Stimulated activated CD8-positive, alpha-beta memory T cell treated with anti-CD3 and anti-CD28 coated beads, Interleukin-7, amount 100 ng/mL, for 1 hour (primary cell): ENCODE measurements at places on chromosomes 7 and 10.

DNA sequence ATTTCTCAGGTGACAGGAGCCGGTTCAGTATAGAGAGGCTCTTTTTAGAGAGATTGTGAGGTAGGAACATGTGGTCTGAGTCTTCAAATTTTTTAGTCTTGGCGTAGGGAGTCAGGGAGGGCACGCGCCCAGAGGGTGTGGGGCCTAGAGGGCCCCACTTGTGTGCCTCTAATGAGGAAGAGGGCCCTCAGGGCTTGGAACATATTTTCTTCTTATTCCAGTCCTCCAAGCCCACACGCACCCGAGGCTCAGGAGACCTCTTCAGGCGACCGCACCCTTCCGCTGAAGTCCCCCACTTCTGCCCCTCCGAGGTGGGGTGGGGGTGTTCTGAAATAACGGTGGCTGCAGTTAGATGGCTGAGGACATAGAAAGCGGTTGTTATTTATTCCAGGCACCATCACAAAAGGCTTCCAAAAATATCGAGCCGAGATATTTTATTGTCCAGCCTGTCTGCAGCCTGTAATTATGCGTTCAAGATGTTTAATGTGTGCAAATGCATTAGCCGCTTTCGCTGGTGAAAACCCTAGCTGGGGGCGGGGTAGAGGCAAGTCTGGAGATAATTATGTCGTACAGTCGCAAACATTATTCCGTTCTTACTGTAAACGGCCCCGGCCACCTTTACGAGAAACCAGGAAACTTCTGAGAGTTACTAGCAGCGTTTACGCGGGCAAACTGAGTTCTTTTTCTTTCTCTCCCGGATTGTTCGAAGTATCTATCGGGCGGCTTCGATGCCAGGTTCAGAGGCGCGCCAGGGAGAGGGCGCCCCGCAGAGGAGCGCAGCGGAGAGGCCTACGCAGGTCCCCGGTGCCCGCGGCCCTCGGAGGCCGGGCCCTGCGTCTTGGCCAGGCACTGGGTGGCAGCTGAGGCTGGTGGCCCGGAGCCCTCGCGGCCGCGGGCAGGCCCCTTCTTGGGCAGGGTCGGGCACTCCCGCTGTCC lies 12.9 kb upstream of the HOXA13 start:
- no peak for DNase-seq

GRCh38 chr7:150400008-150400787 lies 21.1 kb downstream of the ZNF775 start:
- DNase-seq: no peak

- no peak for DNase-seq
Measured at GRCh38 chr7:45036796-45037195, 36.8 kb downstream of the CCM2 start.

DNA sequence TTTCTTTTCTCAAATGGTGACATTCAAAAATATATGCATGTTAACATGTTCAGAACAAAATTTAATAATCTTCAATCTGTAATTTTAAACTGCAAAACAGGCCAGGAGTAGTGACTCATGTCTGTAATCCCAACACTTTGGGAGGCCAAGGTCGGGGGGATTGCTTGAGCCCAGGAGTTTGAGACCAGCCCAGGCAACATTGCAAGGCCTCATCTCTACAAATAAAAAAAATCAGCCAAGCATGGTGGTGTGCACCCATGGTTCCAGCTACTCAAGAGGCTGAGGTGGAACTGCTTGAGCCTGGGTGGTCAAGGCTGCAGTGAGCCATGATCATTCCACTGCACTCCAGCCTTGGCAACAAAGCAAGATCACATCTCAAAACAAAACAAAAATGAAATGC lies 394.3 kb downstream of the PARD3 start:
- no peak for DNase-seq

DNA sequence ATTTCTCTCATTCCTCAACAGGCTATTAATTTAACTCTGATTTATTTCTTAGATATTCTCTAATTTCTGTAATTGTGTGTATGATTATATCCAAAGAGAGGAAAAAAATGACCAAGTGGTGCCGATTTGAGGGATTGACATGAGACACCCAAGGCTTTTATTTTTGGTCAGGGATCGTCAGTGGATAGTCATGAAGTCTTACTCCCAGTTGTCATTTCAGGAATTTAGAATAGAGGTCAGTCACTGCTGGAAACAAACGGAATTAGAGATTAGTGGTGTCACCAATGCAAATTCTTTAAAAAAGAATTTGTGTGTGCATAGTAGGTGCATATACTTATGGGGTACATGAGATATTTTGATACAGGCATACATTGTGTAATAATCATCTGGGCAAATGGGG lies 26.8 kb upstream of the AGR3 start:
- DNase-seq: no peak

DNA sequence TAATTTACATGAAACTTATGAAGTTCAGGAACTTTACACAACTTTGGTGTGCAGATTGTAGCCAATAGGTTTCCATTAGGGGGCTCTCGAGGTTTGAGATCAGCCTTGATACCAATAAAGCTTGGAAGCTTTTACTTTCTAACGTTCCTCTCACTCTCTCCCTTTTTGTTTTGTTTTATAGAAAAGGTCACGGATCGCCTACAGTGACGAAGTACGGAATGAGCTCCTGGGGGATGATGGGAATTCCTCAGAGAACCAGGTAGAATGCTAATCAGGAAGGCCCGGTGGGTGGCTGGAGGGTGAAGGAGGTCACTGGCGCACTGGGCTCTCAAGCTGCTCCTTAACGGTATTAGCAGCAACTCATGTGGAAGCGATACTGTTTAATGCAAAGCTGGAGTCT lies 79.9 kb downstream of the VTI1A start:
- DNase-seq: no peak

- DNase-seq: no peak
Measured at GRCh38 chr7:134515569-134516468, 11.5 kb upstream of the AKR1B10 start.

DNA sequence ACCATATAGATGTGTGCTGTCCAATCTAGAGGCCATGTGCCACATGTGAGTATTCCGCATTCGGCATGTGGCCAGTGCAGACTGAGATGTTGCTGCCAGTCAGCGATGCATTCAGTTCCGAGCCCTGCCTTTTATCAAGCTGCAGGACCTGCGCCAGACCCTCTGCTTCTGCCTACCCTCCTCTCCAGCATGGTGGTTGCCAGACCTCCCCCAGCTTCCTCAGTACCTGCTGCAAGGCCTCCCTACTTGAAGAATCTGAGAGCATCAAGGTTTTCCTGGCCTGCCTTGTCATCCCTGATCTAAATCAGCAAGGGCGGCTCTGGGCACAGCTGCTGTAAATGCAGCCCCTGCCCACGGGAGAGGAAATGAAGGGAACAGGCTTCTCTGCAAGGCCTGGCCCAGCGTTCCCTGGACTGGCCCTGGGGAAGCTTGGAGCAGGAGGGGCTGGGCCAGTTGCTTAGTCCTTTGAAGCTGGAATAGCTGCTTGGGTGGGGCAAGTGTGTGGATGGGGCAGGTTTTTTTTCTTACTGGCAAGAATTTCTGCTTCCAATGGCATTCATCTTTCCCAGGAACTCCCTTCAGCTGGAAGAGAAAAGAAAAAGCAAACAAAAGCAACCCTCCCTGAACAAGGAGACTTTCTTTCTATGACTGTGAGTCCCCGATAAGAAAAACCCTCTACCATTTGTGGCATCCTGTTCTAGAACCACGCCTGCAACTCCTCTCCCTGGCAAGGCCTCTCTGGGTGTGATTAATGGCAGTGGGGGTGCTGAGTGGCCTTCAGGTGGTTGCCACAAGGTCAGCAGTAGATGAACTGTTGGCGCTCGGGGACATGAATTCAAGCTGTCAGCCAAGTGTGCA lies 93.0 kb downstream of the NHLRC2 start:
- no peak for DNase-seq

DNA sequence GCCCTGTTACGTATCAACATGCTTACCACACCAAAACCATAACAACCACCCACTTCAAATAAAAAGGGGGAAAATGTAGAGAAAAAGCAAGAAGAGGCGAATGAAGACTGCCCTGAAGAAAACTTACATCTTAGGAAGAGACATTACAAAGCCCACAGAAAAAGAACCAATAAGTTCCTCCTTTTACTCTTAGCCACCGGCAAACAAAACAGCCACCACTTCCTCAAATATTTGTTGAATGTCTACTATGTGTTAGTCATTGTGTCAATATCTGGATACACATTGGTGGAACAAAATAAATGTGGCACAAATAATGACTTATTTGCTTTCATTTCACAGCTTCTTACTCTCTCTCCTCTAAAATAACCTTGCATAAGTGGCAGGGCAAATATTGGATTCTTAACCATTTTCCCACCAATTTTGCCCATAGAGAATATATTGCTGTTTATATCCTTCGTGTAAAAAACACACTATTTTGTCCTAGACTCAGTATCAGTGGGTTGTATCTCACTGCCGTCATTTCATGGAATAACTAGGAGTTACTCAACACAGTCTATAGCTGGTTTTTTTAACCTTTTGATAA lies 106.8 kb downstream of the ANK3 start:
- DNase-seq: no peak

- no peak for DNase-seq
Measured at GRCh38 chr7:129617652-129618051, 6.1 kb downstream of the NRF1 start.

DNA sequence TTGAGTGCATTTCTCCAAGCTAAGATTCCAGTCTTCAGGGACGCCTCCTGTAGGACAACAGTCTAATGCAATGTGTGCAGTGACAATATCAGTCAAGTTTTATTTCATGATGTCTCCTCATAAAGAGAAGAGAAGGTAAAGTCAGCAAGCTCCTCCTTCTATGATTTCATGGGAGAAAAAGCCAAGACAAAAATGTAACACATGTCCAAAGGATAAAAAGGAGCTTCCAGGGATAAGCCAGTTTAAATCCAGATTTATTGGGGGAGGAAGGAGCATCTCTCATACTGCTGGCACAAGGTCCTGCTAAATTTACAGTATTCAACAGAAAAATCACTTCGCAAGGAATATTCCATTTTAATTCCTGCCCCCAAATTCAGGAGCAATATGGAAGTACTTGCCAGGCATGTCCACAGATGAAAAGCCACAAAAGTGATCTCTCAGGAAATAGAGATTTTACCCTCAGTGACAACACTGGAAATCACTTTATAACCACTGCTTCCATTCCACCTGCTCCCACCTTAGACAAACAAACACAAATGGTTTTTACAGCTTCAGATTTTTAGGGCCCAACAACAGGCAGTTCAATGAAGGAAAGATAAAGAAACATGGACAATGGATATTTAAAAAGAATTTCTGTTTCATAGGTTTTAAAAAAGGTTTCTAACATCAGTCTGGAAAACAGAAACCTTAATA lies 677.5 kb upstream of the C7orf33 start:
- DNase-seq: no peak

GRCh38 chr10:118569241-118569881 lies 26.1 kb downstream of the PRLHR start:
- no peak for DNase-seq

GRCh38 chr7:23208316-23208715 lies 26.5 kb downstream of the NUP42 start:
- DNase-seq: no peak

DNA sequence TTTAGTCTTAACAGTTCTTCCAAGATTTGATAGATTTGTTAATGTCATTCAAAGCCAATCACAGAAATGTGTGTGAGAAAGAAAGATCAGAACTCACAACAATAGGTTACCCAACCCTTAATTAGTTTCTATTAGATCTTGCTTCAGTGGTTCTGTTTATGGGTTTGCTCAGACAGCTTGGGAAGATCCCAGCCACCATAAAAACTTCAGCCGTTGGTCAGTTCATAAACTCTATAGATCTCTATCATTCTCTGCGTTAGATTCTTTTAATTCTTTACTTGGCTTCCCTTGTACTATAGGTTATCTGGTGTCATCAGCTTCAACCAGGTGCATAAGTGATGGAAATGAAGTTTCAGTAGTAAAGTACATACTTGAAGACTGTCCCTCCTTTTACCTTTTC lies 54.4 kb downstream of the ZNF277 start:
- no peak for DNase-seq

- no peak for DNase-seq
Measured at GRCh38 chr10:110103921-110104461, 96.2 kb downstream of the ADD3 start.

- no peak for DNase-seq
Measured at GRCh38 chr7:157612664-157613561, 276.1 kb downstream of the DNAJB6 start.

GRCh38 chr10:126496771-126497545 lies 108.7 kb upstream of the ADAM12 start:
- no peak for DNase-seq

DNA sequence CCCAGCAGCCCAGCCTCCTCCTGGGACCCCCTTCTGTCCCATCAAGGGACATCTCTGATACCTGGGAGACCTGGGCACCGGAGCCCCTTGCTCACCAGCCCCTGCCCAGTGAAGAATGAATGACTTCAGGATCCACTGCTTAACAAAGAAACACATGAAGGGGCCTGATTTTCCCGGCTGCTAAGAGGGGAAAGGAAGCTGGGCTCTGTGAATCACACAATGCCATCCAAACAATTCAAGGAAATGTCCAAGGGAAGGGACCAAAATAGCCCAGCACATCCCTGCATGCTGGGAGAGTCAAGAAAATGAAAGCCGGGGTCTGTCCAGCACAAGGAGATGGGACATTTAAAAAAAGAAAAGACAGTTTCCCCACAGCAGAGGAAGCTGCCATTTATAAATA lies 128.7 kb upstream of the JCAD start:
- DNase-seq: no peak

GRCh38 chr10:120492346-120492745 lies 35.3 kb downstream of the PLPP4 start:
- no peak for DNase-seq

DNA sequence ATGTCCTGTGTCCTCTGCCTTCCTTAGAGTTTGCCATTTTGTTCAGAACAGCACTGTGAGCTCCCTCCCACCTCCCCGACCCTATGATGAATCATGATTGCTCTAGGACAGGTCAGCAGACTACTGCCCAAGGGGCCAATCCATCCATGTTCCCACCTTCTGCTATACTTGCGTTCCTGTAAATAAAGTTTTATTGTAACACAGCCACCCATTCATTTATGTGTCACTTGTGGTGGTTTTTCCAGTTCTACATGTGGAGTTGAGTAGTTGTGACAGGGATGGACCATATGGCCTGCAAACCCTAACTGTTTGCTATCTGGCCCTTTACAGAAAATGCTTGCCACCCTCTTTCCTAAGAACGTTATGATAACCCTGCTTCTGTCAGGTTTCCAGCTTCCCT lies 387.8 kb downstream of the SDK1 start:
- no peak for DNase-seq

DNA sequence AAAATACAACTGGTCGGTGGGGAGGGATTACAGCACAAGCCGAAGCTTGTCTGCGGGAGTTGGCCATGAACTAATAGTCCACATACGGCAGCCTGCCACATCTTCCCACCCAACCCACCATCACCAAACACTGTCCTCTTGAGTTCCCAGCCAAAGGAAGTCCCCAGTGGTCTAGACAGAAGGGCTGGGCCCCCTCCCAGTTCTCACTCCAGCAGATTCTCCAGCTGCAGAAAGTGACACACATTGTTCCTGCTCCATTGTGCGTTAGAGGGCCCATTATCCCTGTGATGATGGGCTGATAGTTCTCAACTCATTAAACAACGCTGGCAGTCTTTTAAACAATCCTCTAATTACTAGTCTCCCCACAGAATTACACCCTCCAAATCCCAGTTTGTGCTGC lies 148.0 kb downstream of the FGFR2 start:
- no peak for DNase-seq

- no peak for DNase-seq
Measured at GRCh38 chr7:129864042-129864441, 88.7 kb downstream of the UBE2H start.

- no peak for DNase-seq
Measured at GRCh38 chr10:15202639-15203038, 34.1 kb upstream of the NMT2 start.
